ENCODE measurements at places on chromosomes 12 and 14.

DNA sequence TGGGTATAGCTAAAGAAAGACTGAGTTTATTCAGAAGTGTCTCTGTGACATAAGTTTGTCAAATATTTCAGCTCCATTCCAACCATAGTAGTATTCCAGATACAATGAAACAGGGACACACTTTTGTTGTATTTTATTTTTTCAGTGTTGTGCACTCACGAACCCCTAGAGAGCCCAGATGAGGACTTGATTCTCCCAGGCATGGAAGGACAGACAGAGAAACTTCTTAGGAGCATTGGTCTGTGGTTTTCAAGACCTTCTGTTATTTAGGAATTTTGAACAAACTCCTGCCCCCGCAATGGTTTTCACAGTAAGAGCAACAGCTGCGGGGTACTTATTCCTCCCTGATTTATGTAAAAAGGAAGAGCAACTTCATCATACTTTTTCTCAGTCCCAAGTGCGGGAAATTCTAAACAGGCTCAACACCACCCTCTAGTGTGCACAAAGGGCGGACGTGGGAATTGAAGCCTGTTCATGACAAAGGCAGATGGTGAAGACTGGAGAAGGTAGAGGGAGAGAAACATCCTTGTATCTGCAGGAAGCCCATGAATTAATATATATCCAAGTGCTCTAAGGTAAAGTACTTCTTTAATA is 147.6 kb downstream of the PAH start:
- DNase-seq: peak; percentile 81

DNA sequence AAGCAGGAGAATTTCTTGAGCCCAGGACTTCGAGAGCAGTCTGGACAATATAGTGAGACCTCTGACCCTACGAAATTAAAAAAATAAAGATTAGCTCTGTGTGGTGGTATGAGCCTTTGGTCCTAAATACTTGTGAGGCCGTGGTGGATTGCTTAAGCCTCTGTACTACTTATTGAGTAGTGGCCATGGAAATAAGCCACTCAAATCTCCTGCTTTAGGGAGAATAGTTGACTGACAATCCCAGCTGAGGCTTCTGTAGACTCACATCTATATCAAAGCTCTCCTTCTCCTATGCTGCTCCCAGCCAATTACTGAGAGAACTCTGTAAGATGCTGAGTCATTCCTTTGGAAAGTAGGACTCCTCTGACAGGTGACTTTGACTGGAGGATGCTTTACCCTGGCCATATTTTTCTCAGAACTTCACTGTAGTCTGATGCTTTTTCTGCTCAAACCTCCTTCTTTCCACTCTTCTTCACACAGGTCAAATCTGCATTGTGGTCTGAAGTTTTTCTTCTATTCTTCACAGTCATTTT is 420.2 kb downstream of the SLC6A15 start:
- DNase-seq: no peak

GRCh38 chr14:59484639-59485175 is 390 bp downstream of the JKAMP start:
- no peak for DNase-seq

DNA sequence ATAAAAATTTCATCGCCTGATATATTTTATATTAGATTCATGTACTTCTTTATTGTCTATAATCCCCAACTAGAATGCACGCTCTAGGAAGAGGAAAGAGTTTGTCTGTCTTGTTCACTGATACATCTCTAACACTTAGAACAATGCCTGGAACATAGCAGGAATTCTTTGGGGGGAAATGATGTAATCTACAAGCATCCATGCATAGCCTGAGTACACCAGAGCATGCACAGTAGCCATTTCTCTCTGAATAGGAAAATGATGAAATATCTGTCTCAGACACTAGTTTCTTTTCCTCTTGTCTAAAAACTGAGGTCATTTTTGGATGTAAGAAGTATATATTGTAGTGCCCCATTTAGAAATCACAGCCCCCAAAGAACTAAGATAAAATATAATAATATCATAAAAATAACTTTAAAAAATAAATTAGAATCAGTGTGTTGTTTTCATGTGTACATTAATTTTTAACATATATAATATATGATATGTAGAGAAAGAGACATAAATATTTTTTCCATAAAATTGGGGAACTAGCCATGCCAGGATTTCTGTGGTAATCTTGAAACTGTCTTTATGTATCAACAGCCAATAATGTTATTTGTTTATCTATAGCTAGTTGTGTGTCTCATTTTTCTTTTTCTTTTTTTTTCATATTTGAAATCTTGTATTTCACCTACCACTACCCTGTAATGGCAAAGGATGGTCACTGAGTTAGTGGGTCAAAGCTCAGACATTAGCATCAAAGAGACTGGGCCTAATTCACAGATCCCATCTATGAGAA is 155.6 kb upstream of the TMCC3 start:
- no peak for DNase-seq

GRCh38 chr14:35986219-35986573 is 160.1 kb downstream of the BRMS1L start:
- no peak for DNase-seq

DNA sequence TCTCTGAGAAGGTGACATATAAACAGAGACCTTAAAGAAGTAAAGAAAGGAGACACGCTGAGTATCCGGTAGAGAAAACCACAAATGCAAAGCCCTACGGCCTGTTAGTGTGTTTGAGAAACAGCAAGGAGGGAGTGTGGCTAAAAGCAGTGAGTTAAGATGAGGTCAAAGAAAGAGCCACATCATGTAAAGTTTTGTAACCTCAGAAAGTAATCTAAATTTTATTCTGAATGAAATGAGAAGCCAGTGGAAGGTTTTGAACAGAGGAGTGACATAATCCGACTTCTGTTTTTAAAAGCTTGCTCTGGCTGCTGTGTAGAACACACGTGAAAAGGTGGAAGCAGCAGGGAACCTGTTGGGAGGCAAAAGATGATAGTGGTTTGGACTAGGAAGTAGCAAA is 32.6 kb downstream of the PPP2R5E start:
- no peak for DNase-seq

DNA sequence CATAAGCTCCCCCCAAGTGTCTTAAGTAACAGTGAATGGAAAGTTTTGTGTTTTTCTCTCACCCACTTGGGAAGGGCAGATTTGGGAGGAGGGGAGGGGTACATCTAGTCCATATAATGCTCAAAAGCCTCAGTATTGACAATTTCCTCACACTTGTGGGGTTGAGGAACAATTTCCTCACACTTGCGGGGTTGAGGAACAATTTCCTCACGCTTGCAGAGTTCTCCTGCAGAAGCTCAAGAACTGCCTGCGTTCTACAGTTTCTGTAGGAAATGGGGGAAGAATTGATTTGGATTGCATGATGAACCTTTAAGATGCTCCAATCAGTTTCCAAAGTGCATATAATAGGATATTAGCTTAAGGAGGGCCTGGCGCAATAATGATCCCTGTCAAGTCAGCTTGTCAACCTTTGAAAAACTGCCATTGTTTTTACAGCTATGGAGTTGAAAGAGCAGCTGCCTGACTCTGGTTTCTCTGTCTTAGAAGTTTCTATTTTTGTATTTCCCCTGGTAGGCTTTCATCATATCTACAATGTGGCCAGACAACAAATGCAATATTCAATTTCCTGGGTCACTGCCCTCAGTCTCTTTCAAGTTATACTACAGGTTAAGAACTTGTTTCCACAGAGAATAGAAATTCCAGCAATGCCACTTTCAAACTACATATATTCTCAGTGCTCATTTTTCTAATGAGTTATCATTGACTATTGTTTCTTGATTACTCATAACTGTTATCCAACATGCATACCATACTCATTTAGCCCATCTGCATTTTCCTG is 66.5 kb downstream of the PLEKHG7 start:
- DNase-seq: no peak

GRCh38 chr12:103997286-103997900 is 31.7 kb downstream of the TDG start:
- DNase-seq: no peak

DNA sequence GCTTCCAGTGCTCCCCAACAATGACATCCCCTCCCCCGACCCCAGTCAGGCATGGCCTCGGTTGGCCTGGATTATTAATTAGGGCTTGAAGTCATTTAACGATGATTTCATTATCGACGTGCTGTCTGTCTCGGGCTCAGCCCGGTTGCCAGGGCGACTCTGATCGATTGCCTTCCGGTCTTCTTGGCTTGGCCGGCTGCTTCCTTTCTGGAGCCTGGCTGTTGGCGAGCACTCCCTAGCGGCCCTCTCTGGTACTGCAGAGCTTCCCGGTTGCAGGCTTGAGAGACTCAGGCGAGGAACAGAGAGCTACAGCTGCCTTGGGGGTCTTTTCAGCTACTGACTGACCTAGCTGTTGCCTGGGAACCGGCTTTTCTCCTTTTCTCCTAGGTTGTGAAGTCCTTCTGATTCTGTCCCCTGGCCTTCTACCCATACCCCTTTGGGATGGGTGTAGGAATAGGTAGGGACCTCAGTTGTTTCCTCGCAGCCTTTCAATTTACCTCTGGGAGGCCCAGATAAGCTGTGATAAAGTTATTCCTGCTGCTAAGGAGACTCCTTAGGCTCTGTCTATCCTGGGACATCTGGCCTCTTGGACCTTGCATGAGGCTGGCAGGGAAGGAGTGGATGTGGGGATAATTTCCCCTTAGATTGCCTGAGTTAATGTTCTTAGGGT is 5.5 kb upstream of the CISTR start:
- DNase-seq: peak; percentile 82

DNA sequence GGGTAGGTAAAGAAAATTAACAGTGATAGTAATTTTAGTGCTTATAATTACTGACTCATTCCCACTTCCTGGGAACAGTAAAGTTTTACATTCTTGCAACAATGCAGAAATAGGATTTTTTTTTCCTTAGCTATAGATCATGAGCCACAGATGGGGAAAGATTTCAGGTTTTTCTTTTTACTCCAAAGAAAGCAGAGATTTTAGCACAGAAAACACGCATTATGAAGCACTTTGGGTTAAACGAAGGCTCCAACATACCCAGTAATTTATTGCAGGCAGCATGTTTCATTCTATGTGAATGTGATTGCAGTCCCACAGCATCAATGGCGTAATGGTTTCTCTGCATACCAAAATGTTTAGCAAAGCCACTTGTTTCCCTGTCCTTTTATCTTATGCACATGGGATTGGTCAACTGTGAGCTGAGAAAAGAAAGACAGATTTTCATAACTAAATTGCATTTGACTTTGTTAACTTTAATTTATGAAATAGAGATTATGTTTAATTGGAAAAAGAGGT is 124.6 kb upstream of the E2F7 start:
- DNase-seq: no peak

GRCh38 chr12:109858764-109859163 is 21.6 kb downstream of the GLTP start:
- no peak for DNase-seq

GRCh38 chr12:115046805-115047204 is 362.8 kb upstream of the TBX3 start:
- no peak for DNase-seq

DNA sequence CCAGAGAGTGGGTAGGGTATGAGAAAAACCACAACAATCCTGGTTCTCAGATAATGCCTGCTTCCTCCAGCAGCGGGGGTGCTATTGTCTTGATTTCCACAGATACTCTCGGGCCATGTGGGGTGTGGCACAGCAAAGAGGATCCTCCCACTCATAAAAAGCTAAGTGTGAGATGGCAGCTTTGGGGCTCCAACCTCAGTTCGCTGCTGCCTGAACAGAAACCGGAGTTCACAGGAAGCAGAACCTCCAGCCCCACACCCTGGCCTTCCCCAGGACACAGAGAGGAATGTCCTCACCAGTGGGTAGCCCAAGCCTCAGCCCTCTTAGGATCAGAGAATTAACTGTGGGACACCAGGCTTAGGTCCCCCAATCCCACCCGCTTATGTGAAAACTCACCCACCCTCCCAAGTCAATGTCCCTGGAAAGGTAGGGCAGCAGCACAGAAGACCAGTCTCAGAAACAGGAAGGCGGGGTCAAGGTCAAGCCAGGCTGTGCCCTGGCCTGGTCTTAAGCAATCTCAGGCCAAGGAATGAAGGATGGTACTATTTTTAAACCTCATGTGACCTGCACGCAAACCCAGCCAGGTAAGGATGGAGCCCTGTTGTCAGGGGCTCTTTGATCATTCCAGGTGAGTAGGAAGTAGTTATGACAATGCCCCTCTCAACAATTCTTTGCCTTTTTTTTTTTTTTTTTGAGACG is 9.0 kb downstream of the KCTD10 start:
- no peak for DNase-seq

DNA sequence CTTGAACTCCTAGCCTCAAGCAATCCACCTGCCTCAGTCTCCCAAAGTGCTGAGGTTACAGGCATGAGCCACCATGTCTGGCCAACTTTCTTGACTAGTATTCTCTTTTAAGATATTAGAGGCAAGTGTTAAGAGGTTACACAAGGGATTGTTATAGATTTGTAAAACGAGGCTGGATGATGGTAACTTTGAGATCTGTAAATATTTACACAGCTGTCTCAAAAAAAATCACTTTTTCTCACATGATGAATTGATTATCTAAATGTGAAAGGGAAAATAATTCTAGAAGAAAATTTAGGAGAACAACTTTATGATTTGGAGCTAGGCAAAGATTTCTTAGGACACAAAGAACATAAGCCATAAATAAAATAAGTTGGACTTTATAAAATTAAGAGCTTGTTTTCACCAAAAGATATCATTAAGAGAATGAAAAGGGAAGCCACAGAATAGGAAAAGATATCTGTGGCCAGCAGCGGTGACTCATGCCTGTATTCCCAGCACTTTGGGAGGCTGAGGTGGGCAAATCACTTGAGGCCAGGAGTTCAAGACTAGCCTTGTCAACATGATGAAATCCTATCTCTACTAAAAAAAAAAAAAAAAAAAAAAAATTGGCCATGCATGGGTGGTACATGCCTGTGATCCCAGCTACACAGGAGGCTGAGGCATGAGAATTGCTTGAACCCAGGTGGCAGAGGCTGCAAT is 77.4 kb downstream of the BBS10 start:
- DNase-seq: no peak

DNA sequence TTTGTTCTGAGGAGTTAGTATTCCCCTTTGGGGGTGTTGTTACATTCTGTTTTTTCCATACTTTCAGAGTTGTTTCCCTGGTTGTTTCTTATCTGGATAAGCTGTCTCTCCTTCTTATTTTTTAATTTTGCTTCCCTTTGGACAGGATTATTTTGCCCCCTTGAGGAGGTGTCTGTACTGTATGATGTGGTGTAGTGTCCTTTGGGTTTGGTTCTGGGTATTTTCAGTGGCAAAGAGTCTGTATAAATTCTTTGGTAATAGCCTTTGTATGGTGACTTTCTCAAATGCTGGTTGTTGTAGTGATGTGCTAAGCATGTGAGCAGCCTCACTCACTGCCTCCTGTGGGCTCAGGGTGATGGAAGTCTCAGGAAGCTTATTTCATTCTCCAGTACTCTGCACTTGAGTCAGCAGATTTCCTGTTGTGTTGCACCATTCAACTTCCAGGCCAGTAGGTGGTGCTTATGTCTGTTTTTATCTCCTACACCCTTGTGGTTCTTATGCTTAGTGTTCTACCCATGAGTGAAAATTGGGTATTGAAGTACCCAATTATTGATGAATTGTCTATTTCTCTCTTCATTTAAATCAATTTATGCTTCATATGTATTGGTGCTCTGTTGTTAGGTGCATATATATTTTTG is 103.3 kb upstream of the PMCH start:
- DNase-seq: no peak

GRCh38 chr14:28023853-28024252 is 742.7 kb upstream of the FOXG1 start:
- DNase-seq: no peak

GRCh38 chr12:105024928-105025327 is 38.8 kb downstream of the NOPCHAP1 start:
- no peak for DNase-seq
